ENCODE measurements at places on chromosomes 13 and 19.
A peak's percentile ranks its signal among the peaks of the same experiment; 100 is the strongest.

DNA sequence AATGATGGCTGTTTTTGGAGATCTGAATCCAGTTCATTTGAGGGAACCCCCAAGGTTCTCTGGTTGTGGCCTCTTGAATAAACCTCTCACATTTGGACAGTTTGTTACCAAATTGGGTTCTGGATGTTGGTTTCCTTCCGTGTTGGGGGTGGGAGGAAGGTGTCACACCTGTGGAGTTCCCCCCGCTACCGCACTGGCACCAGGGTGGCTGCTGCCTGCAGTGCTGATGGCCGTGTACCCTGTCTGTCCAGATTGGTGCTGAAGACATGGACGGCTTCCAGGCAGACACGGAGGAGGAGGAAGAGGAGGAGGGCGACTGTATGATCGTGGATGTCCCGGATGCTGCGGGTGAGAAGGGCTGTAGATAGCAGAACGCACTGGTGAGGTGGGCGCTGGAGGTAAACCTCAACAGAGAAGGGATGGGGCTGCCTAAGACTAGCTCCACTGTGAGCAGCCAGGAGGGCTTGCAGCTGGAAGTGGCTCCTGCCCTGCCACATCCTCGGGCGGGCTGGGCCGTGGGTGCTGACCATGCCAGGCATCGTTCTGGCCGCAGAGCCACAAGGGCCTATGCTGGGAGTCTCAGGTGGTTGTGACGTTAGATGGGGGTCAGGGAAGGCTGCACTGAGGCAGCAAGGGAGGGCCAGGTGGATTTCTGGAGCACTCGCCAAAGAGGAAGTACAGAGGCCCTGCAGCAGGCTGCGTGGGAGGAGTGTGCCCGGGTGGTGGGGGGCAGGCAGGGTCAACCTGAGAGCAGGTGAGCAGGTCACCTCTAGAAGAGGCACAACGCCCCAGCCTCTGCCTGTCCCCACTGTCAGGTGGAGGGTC, 15.4 kb downstream of the UBXN6 start:
- no peak for DNase-seq

GRCh38 chr13:37226971-37227370, 121.5 kb upstream of the CSNK1A1L start:
- DNase-seq: peak; percentile 58

GRCh38 chr13:77571956-77572355, 36.5 kb downstream of the SCEL start:
- DNase-seq: no peak

DNA sequence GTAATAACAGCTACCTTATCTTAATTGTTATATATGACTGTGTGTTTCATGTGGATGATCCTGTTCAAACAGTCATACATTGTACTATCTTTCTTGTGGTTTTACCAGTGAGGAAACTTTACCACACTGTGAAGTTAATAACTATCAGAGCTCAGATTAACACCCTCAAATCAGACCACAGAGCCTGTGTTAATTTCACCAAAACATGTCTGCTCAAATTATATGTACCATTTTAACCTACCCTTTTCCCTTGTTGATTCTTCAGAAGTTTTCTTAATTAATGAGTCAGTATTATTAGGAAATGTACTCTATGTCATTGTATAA, 1.8 kb upstream of the ZNF331 start:
- DNase-seq: no peak

DNA sequence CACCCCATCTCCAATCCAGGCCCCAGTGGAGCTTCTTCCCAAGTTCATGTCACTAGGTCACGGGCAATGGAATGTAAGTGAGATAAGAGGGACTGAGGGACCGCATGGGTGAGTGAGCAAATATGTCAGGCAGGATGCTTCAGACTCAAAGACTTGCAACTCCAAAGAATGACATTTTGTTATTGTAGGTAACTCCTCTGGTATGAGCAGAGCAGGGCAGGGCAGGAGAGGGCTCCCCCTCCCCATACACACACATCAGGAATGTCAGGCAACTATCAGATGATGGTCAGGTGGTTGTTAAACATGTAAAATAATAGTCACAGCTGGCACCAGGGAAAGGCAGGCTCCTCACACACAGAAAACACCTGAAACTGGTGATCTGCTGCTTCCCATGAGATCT, 10.6 kb downstream of the ERVV-2 start:
- DNase-seq: peak; percentile 44

DNA sequence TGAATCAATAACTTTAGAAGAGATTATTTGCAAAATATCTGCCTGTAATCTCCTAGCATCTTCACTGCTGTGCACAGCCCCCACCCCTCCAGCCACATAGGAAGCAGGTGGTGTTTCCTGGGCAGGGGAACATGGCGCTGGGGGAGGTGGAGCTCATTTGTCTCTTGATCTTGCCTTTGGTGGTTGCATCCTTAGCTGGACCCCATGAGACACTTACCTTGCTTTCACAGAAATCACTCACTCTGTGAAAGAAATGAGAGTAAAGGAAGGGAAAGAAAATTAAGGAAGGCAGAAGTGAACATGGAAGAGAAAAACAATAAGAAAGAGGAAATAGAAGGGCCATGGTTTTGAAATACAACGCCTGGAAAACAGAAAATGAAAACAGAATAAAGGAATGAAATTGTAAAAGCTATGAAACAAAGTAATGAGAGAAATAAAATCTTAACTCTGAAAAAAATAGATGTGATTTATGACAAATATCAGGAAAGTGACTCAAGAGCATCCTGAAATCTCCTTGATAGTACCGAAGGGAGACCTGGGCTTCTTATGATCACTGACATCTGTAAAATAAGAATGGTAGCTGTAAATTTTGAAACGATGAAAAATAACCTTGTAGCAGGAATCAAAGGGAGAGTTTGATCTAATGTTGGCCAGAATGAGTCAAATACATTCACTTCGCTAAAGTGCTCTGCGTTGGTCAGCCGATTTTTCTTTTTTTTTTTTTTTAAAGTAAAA, 17.2 kb upstream of the RNASEH2B start:
- no peak for DNase-seq
